DMS53 (cell line): ENCODE measurements at places on chromosomes 7 and 10.
A peak's percentile ranks its signal among the peaks of the same experiment; 100 is the strongest.

GRCh38 chr10:1860351-1860750 lies 123.0 kb upstream of the ADARB2 start:
- no peak for DNase-seq

DNA sequence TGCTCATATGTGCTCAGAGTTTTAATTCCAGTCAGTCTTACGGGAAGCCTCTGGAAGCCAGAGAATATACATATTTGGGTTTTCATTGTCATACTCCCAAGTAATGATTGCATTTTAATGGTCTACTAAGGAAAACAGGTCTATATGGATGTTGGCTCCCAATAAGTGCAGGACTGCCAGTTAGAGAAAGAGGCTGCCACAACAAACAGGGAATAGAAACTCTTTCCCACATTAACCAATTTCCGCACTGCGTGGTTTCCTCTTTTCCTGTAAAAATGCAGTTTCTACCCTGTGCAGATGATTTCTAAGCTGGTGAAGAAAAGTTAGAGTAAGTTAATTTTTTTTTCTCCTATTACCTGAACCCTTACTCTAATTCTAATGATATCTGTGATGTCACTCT lies 78.2 kb downstream of the CCSER2 start:
- no peak for DNase-seq

GRCh38 chr7:29224726-29225125 lies 30.2 kb downstream of the CHN2 start:
- no peak for DNase-seq

DNA sequence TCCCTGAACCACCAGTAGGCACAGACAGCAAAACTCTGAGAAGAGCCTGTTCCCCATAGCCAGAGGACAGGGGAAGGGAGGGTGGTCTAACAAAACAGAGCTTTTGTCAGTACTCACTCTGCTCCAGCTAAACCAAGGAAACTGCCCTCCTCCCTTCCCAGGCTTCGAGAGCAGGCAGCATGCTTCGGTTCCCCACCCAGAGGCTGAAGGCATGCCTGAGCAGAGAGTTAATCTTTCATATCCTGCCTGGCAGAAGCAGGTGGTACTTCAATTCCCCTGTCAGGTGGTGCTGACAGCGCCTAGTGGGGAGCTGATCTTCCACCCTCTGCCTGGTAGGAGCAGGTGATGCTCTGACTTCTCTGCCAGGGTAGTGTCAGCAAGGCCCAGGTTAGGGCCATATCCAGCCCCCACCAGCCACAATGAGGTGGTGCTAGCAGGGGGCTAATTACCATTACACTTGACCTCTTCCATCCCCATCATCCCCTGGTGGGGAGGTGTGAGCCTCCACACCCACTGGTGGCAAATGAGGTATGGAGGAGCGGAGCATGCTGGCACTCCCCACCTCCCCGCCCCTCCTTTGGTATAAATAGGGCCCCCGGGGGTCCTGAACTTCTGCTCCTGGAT lies 35.1 kb downstream of the SDK1 start:
- DNase-seq: no peak

GRCh38 chr7:38775506-38776175 lies 133.3 kb downstream of the VPS41 start:
- DNase-seq: peak; percentile 68

DNA sequence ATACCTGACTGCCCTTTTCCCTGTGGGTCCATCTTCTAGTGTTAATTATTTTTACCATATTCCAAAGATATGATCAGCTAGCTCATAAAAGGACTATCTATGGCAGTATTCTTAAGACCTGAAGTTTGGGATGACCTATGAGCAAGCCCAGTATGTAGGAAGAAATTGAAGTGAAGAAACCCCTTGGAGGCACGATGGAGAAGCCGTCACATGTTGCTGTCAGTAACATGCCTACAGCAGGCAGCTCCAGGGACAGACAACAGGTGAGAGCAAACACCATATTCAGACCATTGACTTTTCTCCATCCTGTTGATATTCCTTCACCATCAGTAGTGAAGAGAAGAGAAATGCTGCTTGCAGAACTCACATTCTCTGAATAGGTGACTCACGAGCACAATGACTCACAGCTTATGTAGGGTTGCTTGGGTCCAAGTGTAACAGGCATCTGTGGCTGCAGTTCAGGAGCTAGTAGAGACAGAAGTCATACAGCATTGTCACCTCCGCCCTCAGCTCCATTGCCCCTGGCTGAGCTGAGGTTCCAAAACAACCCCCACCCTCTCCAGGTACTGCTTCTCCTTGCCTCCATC lies 8.4 kb upstream of the LYZL2 start:
- peak; percentile 83 for DNase-seq

- DNase-seq: peak; percentile 59
These were observed 41.9 kb downstream of the PIP4K2A start for GRCh38 chr10:22672319-22673090.

DNA sequence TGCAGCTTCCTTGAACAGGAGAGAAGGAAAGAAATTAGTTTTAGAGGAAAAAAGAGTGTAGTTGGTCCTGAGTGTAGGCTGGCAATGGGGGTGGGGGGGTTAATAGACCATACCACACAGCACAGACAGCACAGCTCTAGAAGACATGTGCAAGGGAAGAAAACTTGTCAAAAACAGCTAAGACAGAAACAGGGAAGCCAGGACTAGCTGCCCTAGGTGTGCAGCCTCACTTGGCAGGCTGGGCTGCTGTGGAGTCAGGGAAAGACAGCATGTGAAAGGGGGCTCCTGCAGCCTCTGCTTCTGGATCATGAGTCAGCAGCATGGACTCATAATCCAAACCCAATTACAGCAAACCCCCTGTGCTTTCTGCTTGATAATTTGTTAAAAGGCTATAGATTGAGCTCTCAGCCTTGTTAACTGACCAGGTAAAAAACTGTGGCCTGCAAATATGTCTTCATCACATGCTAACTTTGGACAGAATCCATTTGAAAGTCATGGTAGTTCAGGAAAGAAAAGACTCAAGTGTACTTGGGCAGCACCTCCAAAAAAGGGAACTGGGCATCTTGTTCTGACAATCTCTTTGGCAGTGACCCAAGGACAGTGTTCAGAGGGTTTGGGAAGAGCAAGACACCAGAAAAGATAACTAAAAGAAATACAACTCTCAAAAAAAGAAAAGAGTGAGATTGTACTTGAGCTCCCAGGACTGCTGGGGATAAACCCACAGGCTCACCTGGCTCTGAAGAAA lies 142.2 kb upstream of the VWC2 start:
- DNase-seq: no peak

GRCh38 chr7:151454932-151455530 lies 15.1 kb upstream of the CRYGN start:
- no peak for DNase-seq

GRCh38 chr10:86715836-86716235 lies 40.6 kb upstream of the BMPR1A start:
- DNase-seq: no peak

DNA sequence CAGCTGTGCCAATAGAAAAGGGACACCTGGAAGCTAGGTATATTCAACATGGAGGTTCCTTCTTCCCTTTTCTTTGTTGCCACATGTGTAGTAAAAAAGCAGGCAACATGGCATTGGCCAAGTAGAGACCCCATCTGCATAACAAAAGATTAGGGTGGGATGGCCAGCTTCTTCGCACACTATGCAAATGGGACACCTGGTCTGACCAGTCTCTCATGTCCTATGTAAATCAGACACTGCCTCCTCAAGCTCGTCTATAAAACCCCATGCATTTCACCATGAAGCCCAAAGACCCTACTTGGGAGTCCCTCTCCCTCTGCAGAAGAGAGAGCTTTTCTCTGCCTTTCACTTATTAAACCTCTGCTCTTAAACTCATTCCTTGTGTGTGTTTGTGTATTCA lies 53.9 kb downstream of the MYL10 start:
- no peak for DNase-seq

DNA sequence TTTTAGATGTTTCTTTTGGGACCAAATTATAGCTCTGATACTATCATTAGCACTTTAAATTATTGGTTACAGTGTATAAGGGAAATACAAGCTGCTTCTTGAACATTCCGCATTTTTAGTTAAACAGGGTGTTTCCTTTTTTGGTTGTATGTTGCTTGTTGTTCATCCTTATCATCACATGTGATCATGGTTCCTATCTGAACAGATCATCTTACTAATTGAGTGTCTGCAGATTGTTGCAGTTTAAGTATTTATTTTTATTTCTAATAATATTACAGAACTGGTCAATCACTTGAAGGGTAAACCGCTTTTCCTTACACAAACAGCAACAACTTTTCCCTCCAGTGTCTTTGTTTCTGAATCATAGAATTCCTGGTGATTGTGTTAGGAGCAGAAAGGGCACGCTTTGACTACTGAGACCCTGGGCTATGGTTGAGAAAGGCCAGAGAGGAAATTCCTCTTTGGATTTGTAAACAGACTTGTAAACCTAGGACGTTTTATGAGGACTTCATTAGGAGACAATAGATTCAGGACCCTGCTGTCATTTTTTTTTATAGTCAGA lies 37.2 kb downstream of the CHN2 start:
- no peak for DNase-seq

DNA sequence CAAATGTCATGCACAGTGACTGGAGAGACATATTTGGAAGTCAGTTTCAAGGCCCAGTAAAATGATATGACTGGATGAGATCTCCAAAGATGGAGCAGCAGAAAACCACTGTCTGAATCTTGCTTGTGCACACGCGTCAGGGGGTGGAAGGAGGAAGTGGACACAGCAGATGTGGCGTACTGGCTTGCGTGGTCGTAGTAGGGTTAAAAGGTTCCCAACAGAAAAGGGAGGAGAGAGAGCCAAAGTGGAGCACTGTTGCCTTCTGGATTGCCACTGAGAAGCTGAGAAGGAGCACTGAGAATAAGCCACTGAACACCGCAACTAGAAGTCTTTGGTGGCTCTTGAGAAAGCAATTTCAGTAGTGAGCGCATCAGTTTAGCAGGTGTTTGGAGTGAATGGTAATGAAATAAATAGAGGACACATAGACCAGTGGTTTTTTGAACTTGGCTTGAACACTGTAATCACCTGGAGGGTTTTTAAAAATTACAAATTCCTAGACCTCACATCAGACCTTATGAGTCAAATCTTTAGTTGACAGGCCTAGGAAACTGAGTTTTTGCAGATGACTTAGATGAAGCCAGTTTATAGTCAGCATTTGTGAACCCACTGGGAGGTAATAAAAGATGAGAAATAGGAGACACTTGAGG lies 227.3 kb downstream of the PTEN start:
- DNase-seq: no peak

DNA sequence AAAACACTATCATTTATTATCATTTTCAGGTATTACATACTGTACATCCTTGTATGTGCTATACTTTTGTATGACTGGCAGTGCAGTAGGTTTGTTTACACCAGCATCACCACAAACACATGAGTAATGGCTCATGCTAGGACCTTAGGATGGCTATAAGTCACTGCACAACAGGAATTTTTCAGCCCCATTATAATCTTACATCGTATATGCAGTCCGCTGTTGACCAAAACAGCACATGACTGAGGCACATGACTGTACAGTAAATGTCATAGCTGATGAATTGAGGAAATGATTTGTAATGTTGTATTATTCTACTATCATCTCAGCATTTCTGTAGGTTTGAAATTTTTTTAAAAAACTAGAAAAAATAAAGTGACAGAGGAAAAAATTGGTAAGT lies 38.6 kb downstream of the BPGM start:
- peak; percentile 32 for DNase-seq
